Nephron progenitor cell (in vitro differentiated cells): ENCODE measurements at places on chromosomes 11 and 22.

- DNase-seq = no peak
Measured at GRCh38 chr11:37973941-37974340, 1375.9 kb upstream of the RAG2 start.

DNA sequence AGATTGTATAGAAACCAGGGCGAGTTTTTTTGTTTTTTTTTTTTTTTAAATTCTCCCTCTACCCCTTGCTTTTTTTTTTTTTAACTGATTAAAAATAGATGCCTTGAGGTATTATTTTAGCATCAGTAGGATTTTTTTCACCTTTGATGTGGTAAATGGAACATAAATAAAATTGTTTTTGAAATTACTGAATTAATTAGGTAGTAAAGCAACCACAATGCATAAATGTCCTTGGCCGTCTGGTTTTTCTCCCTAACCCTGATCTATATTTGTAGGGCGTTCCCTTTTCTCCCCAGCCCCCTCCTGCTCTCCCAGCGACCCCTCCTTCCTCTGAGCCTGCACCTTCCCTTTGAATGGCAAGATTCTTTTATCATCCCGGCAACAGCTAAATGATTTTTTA lies 107.8 kb downstream of the ZBTB16 start:
- no peak for DNase-seq

- no peak for DNase-seq
Measured at GRCh38 chr11:111452817-111453552, 59.2 kb downstream of the BTG4 start.

DNA sequence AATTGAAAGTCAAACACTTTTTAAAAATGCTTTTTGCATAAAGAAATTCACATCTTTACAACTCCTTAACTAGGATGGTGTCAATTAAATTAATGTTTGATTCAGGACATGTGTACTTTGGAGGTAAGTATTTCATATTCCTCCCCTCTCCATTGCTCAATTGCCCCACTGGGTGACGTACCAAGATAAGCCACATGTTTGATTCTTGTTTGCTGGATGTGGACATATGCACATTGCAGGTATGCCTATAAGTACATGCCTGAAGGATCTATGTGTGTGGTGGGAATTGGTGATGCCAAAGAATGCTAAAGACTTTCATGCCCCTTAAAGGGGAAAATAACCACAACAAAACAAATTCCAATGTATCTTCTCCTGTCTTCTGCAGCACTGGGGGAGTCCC lies 5.8 kb downstream of the CD44 start:
- no peak for DNase-seq

DNA sequence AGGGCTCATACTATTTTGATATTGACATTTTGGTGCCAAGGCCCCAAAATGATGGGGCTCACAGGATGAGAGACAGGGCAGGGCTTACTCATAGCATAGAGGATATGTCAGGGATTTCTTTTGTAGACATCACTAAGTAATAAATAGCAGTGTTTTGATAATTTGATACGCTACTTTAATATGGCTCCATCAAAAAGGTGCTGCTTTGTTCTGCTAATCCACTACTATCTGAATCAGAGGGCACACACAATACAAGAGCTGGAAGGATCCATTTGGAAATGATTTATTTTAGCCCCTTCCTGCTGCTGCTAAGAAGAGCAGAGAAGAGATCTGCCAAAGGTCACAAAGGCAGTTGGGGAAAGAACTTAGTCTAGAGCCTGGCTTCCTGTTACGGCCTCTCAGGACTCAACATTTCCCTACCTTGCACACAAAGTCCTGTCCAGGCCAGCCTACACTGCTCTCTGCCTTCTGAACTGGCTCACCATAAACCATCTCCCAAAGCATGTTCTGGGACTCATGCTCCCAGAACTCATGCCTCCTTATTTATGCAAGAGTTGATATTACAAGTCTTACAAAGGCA lies 261.3 kb upstream of the ARHGAP20 start:
- DNase-seq = no peak

DNA sequence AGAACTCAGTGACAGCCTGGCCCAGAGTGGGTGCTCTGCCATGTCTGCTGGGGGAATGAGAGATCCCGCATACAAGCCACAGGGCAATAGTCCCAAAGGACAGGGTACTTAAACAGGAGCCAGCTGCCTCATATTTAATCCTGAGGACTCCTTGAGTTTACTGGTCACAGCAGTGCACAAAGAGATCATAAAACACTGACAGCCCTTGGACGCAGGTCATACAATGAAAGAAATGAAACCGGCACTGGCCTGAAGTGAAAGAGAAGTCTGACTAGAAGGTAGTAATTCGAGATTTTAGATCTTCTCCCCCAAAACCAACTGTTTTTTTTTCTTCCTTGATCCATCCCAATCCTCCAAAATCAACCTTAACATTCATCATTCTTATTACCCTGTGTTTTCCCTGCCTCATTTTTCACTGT lies 299.8 kb upstream of the SYN3 start:
- no peak for DNase-seq

DNA sequence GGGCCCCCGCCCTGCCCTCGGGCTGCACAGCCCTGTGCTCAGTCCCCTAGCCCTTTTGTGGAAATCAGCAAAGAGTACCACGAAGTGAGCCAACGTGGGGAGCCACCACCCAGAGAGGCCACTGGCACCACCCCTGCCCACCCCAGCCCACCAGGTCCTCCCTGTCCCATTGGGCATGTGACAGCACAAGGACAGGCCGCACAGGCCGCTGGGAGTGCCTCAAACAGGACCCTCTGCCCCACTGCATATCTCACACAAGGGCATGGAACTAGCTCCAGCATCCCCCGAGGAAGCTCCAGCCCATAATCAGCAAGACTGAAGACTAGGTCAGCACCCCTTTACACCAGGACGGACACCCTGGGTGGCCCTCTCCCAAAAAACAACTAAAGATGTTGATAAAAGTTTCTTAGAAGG lies 29.7 kb downstream of the GNB1L start:
- DNase-seq = no peak

DNA sequence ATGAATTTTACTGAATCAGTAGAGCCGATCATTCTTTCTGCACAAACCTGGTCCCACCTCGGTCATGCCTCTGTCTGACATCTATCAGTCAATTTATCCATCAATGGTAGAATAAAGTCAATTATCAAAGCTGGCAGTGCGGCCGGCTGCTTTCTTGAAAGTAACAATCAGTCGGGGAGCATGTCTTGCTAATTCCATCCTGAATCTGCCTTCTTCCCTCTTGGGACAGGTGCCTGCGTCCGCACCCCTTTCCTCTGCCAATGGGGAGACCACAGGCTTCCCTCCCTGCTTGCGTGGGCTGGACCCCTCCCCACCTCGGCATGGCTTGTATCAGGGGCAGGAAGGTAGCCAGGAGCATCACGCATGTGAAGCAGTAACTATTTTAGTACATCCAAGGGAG lies 962.9 kb downstream of the BRD1 start:
- DNase-seq = no peak

DNA sequence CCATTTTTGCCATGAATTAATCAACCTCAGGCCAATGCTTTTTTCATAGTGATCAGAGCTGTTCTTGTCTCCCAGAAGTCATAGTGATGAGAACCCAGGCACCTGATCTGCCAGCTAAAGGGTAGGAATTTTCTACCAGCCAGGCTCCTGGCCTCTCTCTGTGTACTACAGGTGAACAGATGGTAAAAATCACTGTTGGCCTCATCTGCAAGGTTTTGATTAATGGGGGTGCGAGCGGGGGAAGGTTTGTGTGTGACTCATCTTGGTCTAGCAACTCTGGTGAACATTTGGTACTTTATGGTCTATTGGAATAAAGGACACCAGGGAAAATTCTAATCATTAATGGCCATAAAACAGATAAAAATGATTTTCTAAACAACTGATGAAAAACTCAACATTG lies 14.4 kb upstream of the APOL4 start:
- DNase-seq = no peak

GRCh38 chr11:67213178-67213621 lies 53.1 kb upstream of the GRK2 start:
- no peak for DNase-seq

DNA sequence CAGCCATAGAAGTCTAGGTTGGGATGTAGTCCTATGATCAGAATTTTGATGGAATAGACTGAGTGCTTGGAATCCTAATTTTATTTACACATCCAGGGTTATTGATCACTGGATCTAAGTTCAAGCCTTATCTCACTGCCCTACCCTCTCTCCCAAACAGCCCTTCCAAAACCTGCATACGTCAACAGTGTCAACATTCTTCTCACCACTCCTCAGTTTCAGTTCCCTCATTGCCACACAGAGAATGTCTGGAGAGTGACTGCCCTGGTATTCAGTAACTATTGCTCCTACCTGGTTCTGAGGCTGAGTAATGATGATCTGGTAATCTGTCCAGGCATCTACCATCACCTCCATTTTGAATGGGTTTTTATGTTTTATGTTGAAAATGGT lies 60.0 kb downstream of the GLYATL1 start:
- DNase-seq = no peak
